ENCODE measurements at places on chromosomes 11 and 22. TPM values are rescaled to one million over a fixed set of nuclear protein-coding genes. Genes with fewer than 3 reads are reported as not detected.

DNA sequence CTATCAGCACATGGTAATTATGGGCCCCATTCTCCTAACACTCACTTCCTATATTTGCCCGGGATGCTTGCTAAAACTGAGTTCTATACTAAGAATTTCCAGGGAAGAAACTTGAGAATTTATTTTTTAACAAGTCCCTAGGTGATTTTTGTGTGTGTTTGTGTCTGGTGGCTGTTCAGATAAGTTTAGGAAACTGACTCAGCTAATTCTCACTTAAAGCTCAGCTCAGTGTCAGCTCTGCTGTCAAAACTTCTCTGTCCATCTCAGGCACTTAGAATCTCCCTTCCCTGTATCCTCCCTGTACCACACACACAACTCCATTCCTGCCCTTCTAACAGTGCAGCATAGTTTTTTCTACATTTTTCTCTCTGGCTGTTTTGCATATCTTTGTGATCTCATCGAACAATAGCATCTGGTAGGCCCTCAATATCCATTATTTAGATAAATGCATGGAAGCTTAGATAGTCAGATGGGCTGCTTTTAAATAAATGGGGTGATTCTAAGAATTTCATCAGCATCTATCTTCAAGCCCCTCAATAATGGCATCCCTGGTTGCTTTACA, 69.3 kb downstream of the PIWIL4 start:
- H3K27ac ChIP-seq = no peak overlapping the region
- no peak for DNase-seq
- H3K4me1 ChIP-seq = peaks cover 3% of the 10 kb centered on the region
- H3K36me3 ChIP-seq = no peaks in the 10 kb centered on the region
- H3K27me3 ChIP-seq = no peaks in the 10 kb centered on the region

DNA sequence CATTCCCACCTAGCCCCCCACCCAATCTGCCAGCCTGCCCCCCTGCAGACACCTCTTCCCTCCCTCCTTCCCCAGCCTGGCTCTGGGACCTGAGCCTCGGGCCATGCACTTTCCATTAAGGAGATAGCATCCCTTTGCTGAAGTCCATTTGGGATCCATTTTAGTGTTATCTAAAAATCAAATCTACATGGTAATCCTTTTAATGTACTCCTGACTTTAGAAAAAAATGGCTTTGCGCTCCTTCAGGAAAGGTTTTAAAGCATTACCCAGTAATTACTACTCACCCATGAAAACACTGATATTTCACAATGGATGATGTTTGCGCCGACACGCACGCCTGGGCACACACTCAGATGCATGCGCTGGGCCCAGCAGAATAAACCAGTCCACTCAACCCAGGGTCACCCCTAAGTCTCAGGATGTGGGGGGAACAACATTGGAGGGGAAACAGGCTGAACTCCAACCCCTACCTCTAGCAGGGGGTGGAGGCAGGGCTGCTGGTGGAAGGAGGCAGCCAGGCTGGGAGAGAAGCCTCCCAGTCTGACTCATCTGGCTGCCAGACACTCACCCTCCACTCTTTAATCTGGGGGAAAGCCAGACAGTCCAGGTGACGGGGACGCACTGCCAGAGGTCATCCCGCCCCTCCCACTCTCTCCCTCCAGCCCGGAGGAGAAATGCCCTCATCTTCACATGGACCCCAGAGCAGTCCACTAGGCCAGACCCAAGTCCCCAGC, 29.8 kb downstream of the LMO1 start:
- H3K27ac ChIP-seq = no peak overlapping the region
- H3K4me3 ChIP-seq = no peak overlapping the region
- H3K4me1 ChIP-seq = no peaks in the 10 kb centered on the region

GRCh38 chr11:45345491-45345890, 59.4 kb upstream of the SYT13 start:
- H3K27ac ChIP-seq = no peak overlapping the region
- no peaks in the 10 kb centered on the region for H3K27me3 ChIP-seq
- no peak overlapping the region for H3K4me3 ChIP-seq
- H3K4me1 ChIP-seq = no peaks in the 10 kb centered on the region
- no peaks in the 10 kb centered on the region for H3K36me3 ChIP-seq

POTEH gene
- not detected for polyA plus RNA-seq

OR4D10 gene
- not detected for polyA plus RNA-seq
